ENCODE measurements at places on chromosomes 7 and 10. TPM values are rescaled to one million over a fixed set of nuclear protein-coding genes. Genes with fewer than 3 reads are reported as not detected.

DNA sequence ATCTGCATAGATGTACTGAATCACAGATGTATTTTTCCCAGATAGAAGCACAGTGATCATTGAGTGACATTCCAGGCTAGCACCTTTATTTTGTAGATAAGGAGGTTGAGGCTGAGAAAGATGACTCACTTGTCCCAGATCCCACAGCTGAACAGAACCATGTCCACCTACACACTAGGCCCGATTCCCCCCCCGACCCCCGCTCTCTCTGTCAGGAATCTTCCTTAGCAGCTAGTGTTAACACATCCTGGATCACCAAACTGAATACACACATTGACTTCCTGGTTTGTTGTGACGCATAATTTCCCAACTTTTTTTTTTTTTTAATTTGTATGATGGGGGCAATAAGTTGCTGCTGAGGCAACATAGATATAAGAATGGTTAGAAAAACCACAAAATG lies 5.2 kb downstream of the SFMBT2 start:
- DNase-seq: no peak

DNA sequence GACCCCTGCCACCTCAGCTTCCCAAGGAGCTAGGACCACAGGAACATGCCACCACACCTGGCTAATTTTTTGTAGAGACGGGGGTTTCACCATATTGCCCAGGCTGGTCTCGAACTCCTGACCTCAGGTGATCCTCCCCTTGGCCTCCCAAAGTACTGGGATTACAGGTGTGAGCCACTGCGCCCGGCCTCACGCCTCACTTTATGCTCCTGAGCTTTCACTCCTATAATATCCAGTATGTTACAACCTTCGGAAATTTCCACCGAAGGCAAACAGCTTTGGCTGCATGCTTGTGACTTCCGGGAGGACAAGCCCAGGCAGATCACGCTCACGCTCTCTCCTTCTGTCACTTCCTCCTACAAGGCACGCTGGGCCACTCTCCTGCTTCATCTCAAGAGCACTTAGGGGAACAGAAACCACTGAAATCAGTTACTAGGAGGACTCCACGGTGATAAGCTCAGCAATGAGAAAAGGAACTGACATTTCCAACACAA lies 4.4 kb upstream of the MAD1L1 start:
- no peak for DNase-seq

- no peak for DNase-seq
These were observed 104.7 kb downstream of the PARD3 start for GRCh38 chr10:34710391-34710751.

GRCh38 chr7:17590221-17590620 lies 291.8 kb downstream of the AHR start:
- no peak for DNase-seq

DNA sequence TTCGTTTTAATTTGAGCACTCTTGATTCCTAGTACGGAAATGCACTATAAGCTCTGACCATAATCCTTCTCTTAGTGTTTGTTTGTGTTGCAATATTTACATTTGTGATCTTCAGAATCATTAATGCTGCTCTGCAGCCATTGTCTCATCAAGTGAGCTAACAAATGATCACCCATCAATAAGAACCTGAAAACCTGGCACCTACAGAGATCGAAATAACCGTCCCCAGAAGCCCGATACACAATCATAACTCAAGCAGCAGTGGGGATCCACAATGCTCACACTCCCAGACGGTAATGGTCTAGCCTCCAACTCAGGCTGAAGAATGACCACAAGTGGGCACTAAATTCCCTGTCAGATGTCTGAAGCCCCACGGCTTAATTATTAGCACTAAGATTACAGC lies 156.0 kb upstream of the NFE2L3 start:
- DNase-seq: no peak

GRCh38 chr10:20105931-20106330 lies 289.7 kb downstream of the PLXDC2 start:
- DNase-seq: no peak

DNA sequence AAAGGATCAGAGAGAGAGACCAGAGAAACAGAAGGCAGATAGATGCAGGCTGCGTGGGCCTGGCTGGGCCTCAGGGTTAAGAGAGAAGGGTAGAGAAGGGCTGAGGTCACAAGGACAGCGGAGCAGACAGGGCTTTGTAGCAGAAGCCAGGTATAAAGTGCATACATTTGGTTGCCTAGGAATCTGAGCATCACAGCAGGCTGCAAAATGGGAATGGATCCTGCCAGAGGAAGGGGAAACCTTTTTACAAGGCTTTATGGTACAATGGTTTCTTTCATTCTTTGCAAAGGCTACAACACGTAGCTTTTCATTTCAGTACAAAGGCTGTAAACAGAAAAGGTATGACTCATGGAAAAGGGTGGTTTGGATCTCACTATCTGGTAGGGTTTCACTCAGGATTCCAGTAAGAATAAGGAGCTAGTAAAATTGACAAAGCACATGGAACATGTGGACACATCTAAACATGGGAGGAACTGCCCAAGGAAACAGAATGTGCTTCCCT lies 275.1 kb downstream of the DOCK4 start:
- DNase-seq: no peak

DNA sequence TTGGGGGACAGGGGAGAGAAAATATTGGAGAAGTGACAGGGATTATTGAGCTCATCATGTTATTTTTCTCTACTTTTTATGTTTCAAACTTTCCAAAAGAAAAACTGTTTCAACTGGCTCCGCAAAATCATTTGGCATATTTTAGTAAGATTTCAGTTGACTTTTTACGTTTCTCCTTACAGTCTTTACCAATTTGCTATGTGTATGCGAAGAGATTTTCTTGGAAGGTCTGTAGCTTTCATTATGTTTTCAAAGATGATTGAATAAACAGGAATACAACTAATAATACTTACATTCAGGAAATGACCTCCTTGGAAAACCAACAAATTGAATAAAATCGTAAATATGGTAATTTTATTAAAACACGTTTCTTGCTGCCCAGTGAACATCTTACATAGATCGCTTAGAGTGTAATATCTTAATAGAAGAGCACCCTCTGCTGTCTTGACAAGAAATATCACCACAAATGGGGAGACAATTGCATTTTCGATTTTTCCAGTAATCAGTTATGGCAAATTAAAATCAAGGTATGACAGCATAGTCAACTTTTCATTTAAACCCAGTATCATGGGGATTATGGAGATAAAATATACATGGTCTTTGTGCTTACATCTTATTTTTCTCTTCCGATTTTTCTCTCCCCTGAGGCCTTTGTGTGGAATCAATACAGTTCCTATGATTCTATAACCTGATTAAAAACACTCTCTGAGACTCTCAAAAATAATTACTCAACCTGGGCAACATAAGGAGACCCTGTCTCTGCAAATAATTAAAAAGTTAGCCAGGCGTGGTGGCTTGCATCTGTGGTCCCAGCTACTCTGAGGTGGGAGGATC lies 43.1 kb downstream of the MBL2 start:
- no peak for DNase-seq

Gene OR2A1
- polyA plus RNA-seq: 0.59 TPM

Gene SH2B2
- 0.69 TPM for polyA plus RNA-seq

All from CD4-positive, alpha-beta memory T cell (primary cell).